ENCODE measurements at places on chromosomes 13 and 19.
A peak's percentile ranks its signal among the peaks of the same experiment; 100 is the strongest.

DNA sequence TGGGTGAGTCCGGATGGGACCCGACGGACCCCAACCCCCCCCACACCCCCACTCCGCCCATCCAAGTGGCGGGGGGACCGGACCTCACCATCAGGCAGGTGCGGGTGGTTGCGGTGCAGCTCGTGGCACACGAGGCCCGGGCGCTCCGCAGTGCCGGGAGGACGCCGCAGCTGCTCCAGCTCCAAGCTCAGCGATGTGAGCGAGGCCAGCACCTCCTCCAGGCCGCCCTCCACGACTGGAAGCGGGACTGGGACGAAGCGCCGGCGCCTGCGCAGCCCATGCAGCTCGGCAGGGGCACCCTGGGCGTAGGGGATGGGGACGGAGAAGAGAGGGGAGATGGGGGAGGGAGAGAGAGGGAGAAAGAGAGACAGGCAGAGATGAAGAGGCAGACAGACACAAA lies 30.1 kb upstream of the OLFM2 start:
- peaks cover 3% of the 10 kb centered on the region for H3K4me1 ChIP-seq
- no peaks in the 10 kb centered on the region for H3K36me3 ChIP-seq
- H3K27me3 ChIP-seq = peaks cover 17% of the 10 kb centered on the region
- DNase-seq = no peak
- no peak overlapping the region for H3K27ac ChIP-seq
- no peak overlapping the region for H3K4me3 ChIP-seq

DNA sequence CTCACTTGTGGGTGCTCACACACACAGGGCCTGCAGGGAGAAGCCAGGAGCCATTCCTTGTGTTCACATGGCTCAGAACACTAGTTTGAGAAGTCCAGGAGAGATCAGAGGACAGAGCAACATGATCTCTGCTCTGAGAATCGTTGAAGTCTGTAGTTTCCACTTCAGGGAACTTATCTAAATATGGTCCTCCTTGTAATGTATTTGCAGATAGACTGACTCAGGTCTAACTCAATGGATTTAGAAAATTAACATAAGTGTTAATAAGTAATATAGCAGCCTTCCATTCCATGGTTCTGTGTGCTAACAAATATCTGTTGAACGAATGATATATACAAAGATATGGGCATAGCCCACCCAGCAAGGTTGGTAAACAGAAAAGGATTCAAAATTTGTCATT lies 119.8 kb upstream of the STARD13 start:
- H3K36me3 ChIP-seq = no peaks in the 10 kb centered on the region
- H3K27ac ChIP-seq = no peak overlapping the region
- DNase-seq = no peak

DNA sequence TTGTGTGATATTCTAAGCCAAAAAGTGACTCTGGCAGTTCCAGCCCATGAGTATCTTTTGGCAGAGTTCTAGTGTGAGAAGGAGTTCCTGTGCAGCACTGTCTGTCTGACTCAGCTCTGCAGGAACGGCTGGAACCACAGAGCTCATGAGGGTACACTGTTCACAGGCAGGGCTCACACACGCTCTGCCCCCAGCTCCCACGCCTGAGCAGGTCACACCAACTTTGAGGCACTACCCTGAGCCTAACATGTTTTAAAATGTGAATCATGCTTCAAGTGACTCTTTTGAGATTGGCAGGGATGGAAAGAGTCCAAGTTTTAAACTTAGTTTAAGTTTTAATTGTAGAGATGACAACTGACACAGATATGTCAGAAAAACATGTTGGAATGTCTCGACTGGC lies 1203.3 kb downstream of the UQCRFS1 start:
- no peaks in the 10 kb centered on the region for H3K27me3 ChIP-seq
- H3K4me1 ChIP-seq = no peaks in the 10 kb centered on the region
- no peak overlapping the region for H3K27ac ChIP-seq
- no peak overlapping the region for H3K4me3 ChIP-seq
- DNase-seq = no peak

DNA sequence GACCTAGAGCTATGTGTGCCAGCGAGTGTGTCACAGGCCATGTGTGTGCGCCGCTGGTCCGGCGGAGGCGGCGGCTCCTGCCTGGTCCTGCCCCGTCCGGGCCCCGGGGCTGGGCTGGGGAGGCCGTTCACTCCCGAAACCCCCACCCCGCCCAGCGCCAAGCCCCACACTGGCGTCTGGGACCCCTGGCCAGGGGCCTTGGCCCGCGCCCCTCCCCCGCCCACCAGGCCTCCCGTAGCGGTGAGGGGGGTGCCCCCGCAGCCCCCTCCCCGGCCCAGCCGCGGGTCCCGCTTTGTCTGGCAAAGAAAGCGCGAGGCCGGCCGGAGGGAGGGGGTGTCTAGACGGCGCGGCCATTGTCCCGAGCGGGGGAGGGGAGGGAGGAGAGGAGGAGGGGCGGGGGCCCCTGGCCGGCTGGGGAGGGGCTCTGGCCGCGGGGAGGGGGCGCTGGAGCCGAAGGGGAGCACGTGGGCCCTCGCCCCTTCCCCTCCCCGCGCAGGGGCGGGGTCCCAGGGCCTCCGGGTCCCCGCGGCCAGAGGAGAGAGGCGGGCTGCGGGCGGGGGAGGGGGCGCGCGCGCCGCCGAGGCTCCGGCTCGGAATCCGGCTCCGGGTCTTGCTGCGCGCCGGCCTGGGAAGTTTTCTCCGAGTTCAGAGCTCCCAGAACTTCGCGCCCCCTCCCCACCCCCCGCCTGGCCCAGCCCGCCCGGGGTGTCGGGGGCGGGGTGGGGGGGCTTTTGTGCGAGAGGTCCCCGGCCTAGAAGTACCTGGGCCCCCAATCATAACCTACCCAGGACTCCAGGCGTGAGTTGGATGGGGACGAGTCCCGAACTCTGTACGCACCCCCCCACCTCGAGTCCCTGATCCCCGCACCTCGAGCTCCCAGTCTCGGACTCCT lies 888 bp downstream of the NOTCH3 start:
- H3K27ac ChIP-seq = no peak overlapping the region
- no peaks in the 10 kb centered on the region for H3K36me3 ChIP-seq
- DNase-seq = no peak
- H3K27me3 ChIP-seq = peaks cover 57% of the 10 kb centered on the region

GRCh38 chr13:20989656-20990321 lies 71.6 kb downstream of the LATS2 start:
- no peak overlapping the region for H3K4me3 ChIP-seq
- peaks cover 13% of the 10 kb centered on the region for H3K4me1 ChIP-seq
- H3K27ac ChIP-seq = no peak overlapping the region
- no peaks in the 10 kb centered on the region for H3K36me3 ChIP-seq
- no peak for DNase-seq

DNA sequence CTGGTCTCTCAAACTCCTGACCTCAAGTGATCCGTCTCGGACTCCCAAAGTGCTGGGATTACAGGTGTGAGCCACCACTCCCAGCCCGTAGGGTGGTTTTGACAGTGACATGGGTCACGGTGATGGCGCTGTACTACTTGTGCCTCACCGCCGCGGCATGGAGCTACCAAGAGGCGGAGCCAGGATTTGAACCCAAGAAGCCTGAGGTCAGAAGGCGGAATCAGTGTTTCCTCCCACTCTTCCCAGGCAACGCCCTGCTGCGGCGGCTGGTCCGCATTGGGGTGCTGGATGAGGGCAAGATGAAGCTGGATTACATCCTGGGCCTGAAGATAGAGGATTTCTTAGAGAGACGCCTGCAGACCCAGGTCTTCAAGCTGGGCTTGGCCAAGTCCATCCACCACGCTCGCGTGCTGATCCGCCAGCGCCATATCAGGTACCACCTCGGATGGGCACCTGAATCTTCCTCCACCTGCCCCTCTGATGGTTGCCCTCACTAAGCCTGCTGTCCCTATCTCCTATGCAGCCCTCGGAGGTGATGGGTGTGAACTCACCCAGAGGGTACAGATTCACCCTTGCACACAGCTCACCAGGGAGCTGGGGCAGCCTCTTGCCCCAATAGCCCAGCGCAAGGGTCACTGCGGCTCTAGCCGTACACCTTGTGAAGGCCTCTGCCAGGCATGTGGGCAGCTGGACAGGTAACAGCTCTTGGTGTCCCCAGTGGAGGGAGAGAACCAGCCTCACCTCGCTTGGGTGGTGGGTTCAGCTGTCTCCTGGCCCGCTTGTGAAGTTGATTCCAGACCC lies 5.6 kb downstream of the RPS9 start:
- no peaks in the 10 kb centered on the region for H3K27me3 ChIP-seq
- peak overlapping the region; percentile 40 for H3K4me3 ChIP-seq
- no peak overlapping the region for H3K27ac ChIP-seq
- peaks cover 77% of the 10 kb centered on the region for H3K4me1 ChIP-seq

DNA sequence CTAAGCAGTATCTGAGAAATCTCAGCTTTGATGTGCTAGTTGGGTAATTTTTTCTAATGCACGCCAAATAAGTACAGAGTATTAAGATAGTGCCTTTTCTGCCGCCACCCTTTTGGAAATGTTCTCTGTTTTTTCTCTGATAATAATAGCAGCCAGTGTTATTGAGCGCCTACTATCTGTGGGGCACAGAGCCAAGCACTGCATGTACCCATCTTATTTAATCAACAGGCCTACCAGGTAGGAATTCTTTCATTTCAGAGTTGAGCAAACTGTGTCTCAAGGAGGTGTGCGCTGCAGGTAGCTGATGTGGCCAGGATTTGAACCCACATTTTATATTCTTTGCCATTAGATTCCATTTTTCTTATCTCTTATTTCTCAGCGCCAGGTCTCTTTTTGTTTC lies 1.4 kb downstream of the EPN1 start:
- no peaks in the 10 kb centered on the region for H3K27me3 ChIP-seq
- DNase-seq = no peak
- peaks cover 28% of the 10 kb centered on the region for H3K4me1 ChIP-seq
- peaks cover 40% of the 10 kb centered on the region for H3K36me3 ChIP-seq
- peak overlapping the region; percentile 60 for H3K27ac ChIP-seq
- peak overlapping the region; percentile 97 for H3K4me3 ChIP-seq

- no peak overlapping the region for H3K4me3 ChIP-seq
- no peaks in the 10 kb centered on the region for H3K4me1 ChIP-seq
- H3K36me3 ChIP-seq = no peaks in the 10 kb centered on the region
- no peak overlapping the region for H3K27ac ChIP-seq
- H3K27me3 ChIP-seq = peaks cover 5% of the 10 kb centered on the region
- no peak for DNase-seq
Observed at GRCh38 chr13:38902551-38902950, 88.1 kb downstream of the STOML3 start.

GRCh38 chr19:21569494-21569865 lies 64.1 kb downstream of the ZNF429 start:
- H3K27ac ChIP-seq = peak overlapping the region; percentile 92
- DNase-seq = peak; percentile 30
- H3K36me3 ChIP-seq = peaks cover 23% of the 10 kb centered on the region
- no peaks in the 10 kb centered on the region for H3K27me3 ChIP-seq
- no peaks in the 10 kb centered on the region for H3K4me1 ChIP-seq
- peak overlapping the region; percentile 94 for H3K4me3 ChIP-seq

DNA sequence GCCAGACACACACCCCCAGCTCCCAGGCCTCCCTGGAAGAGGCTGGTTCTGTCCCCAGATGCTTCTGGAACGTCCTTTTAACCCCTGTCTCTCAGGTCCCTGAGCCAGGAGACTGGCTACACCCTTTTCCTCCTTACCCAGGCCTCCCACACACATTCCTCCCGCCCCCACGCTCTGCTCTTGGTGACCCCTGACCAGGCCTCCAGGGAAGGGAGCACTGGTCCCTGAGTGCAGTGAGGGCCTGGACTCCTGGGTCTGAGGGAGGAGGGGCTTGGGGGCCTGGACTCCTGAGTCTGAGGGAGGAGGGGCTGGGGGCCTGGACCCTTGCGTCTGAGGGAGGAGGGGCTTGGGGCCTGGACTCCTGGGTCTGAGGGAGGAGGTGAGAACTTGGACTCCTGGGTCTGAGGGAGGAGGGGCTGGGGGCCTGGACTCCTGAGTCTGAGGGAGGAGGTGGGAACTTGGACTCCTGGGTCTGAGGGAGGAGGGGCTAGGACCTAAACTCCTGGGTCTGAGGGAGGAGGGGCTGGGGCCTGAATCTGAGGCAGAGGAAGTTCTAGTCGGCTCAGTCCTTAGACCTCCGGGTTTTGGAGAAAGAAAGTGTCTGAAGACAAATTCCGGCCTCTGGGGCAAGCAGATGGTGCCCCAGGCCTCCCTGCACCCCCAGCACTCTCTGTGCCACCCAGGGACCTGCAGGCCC lies 527 bp downstream of the KLK6 start:
- H3K4me3 ChIP-seq = no peak overlapping the region
- DNase-seq = no peak
- no peaks in the 10 kb centered on the region for H3K27me3 ChIP-seq
- no peaks in the 10 kb centered on the region for H3K4me1 ChIP-seq
- no peak overlapping the region for H3K27ac ChIP-seq
- no peaks in the 10 kb centered on the region for H3K36me3 ChIP-seq

DNA sequence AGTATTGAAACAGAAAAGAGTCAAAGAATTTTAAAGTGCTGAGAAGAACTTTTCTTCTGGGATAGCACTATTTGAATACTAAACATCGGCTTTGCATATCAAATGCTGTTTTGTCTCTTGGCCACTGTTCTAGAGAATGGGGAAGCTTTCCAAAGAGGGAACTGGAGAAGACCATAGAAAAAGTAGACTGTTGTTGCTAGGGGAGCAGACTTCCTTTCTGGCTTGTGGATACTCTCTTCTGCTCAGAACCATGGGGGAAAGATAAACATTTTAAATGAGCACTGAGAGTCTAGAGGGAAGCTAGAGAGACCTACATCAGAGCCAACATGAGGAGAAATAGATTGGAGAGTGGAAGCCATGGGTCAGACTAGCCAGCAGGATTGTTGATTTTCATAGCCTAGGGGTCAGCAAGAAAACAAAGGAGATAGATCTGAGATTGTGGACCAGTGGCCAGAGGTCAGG lies 315.7 kb downstream of the KCTD12 start:
- H3K4me1 ChIP-seq = no peaks in the 10 kb centered on the region
- H3K27me3 ChIP-seq = no peaks in the 10 kb centered on the region
- H3K36me3 ChIP-seq = no peaks in the 10 kb centered on the region
- no peak overlapping the region for H3K27ac ChIP-seq

- H3K36me3 ChIP-seq = no peaks in the 10 kb centered on the region
- H3K27me3 ChIP-seq = no peaks in the 10 kb centered on the region
- no peaks in the 10 kb centered on the region for H3K4me1 ChIP-seq
- no peak overlapping the region for H3K27ac ChIP-seq
- no peak overlapping the region for H3K4me3 ChIP-seq
- no peak for DNase-seq
Observed at GRCh38 chr13:67740871-67741535, 510.9 kb upstream of the PCDH9 start.

GRCh38 chr13:32135056-32135390 lies 103.4 kb downstream of the FRY start:
- no peak overlapping the region for H3K4me3 ChIP-seq
- H3K4me1 ChIP-seq = no peaks in the 10 kb centered on the region
- H3K27ac ChIP-seq = no peak overlapping the region

DNA sequence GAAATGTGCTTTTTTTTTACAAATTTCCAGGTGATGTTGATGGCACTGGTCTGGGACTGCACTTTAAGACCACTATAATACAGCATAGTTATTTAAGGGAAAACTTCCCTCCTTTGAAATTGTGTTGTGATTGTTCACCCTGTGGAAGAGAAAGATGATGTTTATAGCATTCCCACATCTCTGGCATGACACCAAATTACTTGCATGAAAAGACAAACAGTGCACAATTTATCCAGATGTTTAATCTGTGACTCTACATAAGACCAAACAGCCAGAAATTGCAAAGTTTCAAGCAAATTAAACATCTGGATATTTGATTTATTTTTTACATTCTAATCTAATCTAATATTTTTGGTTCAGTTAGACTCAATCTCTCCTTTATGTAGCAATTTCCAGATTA lies 51.6 kb downstream of the UFM1 start:
- H3K27me3 ChIP-seq = peaks cover 3% of the 10 kb centered on the region
- no peak for DNase-seq
- H3K4me3 ChIP-seq = no peak overlapping the region
- H3K36me3 ChIP-seq = no peaks in the 10 kb centered on the region
- H3K27ac ChIP-seq = no peak overlapping the region
- peaks cover 5% of the 10 kb centered on the region for H3K4me1 ChIP-seq

Measured in T-helper 2 cell treated with Interferon-gamma antibody and Interleukin-4, amounts not matched to agents 5 μg/mL and 100 μg/mL, for 36 hours (primary cell).